ENCODE measurements at places on chromosomes 5 and 9. TPM values are rescaled to one million over a fixed set of nuclear protein-coding genes. Genes with fewer than 3 reads are reported as not detected.

DNA sequence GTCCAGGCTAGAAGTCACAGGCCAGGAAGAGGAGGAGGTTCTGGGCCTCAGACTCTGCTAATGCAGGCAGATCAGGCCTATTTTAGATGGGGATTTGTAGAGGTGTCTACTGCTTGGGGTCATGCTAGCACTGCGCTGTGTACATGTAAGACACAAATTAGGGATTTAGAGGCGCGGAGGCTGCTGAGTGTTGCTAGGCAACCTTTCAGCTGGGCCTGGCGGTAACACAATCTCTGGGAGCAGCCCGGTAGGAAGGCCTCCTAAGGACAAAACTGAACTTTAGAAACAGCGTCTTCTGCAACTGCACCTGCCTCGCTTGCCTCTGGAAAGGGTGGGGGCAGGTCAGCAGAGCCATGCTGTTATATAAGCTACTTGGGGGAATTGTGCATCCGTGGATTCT lies 147.9 kb downstream of the MACROH2A1 start:
- no peaks in the 10 kb centered on the region for H3K4me1 ChIP-seq
- DNase-seq, result peak; percentile 4
- H3K4me3 ChIP-seq, result no peak overlapping the region
- H3K27me3 ChIP-seq, result no peaks in the 10 kb centered on the region
- no peaks in the 10 kb centered on the region for H3K36me3 ChIP-seq
- no peak overlapping the region for H3K27ac ChIP-seq

DNA sequence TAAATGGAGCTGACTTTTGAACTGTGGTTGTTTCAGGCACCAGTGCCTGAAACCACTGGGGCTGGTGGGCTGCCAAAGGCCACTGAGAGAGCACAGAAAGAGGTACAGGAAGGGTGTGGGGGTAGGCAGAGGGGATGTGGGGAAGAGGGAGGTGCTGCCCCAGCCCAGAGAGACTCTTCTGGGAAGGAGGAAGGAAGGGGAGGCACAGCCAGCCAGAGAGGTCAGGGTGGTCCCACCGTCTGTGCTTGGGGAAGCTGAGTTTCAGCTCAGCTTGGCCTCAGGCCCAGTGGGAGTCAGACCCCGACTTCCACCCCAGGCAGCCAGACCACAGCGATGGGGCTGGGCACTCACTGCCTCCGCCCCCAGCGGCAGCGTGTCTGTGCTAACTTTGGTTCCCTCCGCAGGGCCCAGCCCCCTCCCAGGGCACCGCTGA lies 8.6 kb upstream of the PHYKPL start:
- H3K27me3 ChIP-seq, result no peaks in the 10 kb centered on the region
- no peak overlapping the region for H3K27ac ChIP-seq
- no peak overlapping the region for H3K4me3 ChIP-seq
- no peak for DNase-seq
- no peaks in the 10 kb centered on the region for H3K36me3 ChIP-seq

DNA sequence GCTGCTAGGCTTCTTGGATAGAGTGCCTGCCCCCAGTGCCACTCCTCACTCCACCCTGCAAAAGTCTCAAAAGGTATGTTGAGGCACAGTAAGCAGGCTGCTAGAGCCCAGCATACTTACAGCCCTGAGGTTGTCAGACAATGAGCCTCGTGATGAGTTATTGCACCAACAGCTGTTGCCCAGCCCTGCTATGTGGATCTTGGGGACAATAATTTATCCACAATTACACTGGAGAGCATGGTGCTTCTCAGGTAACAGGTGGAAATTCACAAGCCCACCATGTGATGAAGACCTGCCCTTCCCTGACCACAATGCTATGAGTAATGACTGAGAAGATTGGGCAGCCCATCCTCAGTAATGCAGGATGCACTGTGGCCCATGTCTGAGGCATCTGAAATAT lies 36.5 kb downstream of the KCNIP1 start:
- H3K4me1 ChIP-seq, result no peaks in the 10 kb centered on the region
- no peak overlapping the region for H3K4me3 ChIP-seq
- DNase-seq, result no peak
- no peaks in the 10 kb centered on the region for H3K36me3 ChIP-seq

GRCh38 chr5:150217038-150217437 lies 27.2 kb downstream of the SLC6A7 start:
- H3K27ac ChIP-seq, result no peak overlapping the region
- no peaks in the 10 kb centered on the region for H3K27me3 ChIP-seq
- no peak overlapping the region for H3K4me3 ChIP-seq
- H3K36me3 ChIP-seq, result no peaks in the 10 kb centered on the region
- H3K4me1 ChIP-seq, result peaks cover 2% of the 10 kb centered on the region

Gene PCDH1
- 3.4 TPM for total RNA-seq

DNA sequence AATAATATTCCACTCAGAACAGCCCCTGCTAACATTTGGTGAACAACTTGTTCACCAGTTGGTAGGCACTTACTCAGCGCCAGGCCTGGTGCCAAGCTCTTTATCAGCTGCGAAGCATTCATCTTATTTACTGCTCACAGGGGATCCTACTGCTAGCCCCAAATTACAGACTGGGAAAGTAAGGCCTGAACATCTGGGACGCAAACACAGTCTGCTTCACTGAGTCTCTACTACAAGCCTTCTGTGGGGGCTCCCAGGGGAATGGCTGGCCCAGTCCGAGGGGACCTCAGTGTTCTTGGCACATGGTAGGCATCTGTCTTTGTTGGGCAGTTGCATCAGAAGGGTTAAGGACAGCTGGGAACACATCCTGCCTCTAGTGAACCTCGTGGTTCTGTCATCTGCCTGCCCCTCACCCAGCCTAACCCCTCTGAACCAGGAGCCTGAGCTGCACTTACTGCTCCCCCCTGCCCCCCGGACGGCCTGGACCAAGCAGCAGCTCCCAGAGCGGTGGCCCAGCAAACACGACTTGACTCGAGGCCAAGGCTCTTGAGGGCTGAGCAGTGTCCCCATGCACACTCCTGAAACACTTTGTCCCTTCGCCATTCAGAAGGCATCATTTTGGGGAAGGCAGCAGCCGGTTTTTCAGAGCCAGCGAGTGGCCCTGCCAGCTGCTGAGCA lies at the start of gene PHYHD1:
TSS of gene PHYHD1 (plus strand) at position 602 of the 678 bp plus-strand sequence. CDS start 1,342 bp downstream, outside the sequence.
- no peaks in the 10 kb centered on the region for H3K27me3 ChIP-seq
- H3K4me1 ChIP-seq, result peaks cover 34% of the 10 kb centered on the region
- H3K4me3 ChIP-seq, result peak within 1 kb of the TSS; percentile 71
- H3K27ac ChIP-seq, result peak within 1 kb of the TSS; percentile 82
- H3K36me3 ChIP-seq, result no peaks in the 10 kb centered on the region
- peak; percentile 76 for DNase-seq

GRCh38 chr9:7094052-7094451 lies 336.3 kb downstream of the KDM4C start:
- H3K4me1 ChIP-seq, result peaks cover 5% of the 10 kb centered on the region
- no peak overlapping the region for H3K27ac ChIP-seq
- H3K27me3 ChIP-seq, result no peaks in the 10 kb centered on the region
- no peak overlapping the region for H3K4me3 ChIP-seq
- no peaks in the 10 kb centered on the region for H3K36me3 ChIP-seq

Gene ZNF483
- total RNA-seq, result 34.5 TPM

DNA sequence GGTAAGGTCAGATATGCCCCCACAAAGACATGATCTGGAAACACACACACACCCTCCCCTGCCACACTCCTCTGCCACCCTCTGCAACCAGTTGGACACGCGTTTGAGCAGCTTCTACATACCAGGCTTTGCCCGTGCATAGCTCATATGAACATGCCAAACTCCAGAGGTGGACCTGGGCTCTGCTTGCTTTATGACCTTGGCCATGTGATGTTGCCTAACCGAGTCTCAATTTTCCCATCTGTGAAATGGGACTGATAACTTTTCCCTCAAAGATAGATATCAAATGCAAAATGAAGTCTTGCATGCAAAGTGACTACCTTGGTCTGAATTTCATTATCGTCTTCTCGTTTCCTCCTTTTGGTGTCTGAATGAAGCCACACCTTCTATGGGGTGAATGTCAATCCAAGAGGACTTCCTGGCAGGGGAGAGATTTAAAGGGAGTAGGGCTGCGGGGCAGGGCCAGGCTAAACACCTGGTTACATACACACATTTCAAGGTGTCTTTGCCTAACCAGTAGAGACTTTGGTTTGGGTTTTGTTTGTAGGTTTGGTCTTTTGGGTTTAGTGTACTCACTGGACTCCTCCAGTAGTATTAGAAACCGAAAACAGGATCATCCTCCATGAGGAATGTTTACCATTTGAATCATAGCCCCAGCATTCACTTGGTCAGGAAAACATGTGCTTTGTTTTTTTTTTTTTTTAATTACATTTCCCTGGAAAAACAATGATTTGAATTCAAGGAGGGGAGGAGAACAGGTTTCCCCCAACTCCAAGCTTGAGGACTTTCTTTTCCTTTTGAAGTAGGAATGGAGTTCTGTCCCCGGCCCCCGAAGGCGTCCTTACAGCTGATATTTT lies 63.2 kb downstream of the COL27A1 start:
- H3K4me3 ChIP-seq, result no peak overlapping the region
- no peaks in the 10 kb centered on the region for H3K36me3 ChIP-seq
- DNase-seq, result no peak

Gene PCDHA4
- 0.80 TPM for total RNA-seq

GRCh38 chr5:64766941-64767340 lies 1.6 kb downstream of the SREK1IP1 start:
- H3K27ac ChIP-seq, result no peak overlapping the region
- no peak for DNase-seq
- H3K36me3 ChIP-seq, result no peaks in the 10 kb centered on the region
- peaks cover 11% of the 10 kb centered on the region for H3K4me1 ChIP-seq

DNA sequence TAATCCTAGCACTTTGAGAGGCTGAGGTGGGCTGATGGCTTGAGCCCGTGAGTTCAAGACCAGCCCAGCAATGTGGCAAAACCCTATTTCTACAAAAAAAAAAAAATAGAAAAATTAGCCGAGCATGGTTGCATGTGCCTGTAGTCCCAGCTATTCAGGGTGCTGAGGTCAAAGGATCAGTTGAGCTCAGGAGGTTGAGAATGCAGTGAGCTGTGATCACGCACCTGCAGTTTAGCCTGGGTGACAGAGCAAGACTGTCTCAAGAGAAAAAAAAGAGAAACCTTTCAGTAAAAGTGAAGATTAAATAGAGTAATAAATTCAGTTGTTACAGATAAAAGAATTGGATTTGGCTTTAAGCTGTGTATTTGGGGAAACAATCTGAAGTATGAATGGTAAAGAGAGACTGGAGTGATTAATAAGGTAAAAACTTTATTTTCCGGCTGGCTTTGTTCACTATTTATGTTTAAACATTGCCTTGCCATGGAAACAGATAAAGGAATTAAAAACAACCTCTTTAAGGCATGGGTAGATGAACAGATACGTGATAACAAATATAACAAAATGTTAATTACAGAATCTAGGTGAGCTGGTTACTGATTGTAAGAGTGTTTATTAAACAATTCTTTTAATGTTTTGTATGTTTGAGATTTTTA lies 56.0 kb upstream of the PCAT7 start:
- DNase-seq, result no peak
- H3K27me3 ChIP-seq, result no peaks in the 10 kb centered on the region
- H3K36me3 ChIP-seq, result no peaks in the 10 kb centered on the region
- no peaks in the 10 kb centered on the region for H3K4me1 ChIP-seq

Gene WDR38
- total RNA-seq, result not detected

Data from ovary (tissue), 10 donors.